C1 segment of cervical spinal cord (tissue), 14 donors: ENCODE measurements at places on chromosomes 5 and 9.

GRCh38 chr9:5563417-5563815 is 53.1 kb downstream of the PDCD1LG2 start:
- DNase-seq, result no peak

DNA sequence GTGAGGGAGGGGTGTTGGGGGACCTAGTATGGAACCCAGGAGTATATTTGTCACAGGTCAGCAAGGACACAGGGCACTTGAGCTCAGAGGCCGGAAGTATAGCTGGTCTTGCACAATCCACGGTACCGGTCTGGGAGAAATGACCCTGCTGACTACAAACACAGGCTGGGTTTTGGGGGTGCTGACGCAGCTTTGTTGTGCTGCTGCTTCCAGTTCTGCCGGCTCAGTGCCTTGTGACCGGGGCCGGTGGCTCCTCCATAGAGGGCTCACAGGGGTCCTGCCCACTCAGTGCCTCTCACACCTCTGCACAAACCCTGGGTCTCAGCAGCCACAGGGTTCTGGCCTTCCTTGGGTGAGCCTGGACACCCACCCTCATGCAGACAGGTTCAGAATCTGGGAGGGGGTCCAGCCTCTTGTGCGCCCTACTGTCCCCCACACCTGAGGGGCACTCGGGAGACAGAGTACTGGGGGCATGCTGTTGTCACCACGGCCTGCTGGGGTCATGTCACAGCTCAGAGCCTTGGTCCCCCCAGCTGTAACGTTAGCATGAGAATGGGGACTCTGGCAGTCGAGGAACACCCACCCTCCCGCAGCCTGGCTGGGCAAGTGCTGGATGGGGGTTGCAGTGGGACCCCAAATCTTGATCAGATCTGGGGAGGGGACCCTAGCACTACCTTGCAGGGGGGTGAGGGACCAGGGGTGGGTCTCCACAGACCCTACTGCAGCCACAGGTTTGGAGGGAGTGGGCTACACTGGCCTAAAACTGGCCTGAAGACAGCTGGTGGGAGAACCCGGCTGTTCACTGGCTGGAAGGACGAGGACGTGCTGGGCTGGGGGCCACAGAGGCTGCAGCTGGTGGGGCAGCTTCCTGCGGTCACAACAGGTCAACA is 17.7 kb downstream of the NINJ1 start:
- no peak for DNase-seq

DNA sequence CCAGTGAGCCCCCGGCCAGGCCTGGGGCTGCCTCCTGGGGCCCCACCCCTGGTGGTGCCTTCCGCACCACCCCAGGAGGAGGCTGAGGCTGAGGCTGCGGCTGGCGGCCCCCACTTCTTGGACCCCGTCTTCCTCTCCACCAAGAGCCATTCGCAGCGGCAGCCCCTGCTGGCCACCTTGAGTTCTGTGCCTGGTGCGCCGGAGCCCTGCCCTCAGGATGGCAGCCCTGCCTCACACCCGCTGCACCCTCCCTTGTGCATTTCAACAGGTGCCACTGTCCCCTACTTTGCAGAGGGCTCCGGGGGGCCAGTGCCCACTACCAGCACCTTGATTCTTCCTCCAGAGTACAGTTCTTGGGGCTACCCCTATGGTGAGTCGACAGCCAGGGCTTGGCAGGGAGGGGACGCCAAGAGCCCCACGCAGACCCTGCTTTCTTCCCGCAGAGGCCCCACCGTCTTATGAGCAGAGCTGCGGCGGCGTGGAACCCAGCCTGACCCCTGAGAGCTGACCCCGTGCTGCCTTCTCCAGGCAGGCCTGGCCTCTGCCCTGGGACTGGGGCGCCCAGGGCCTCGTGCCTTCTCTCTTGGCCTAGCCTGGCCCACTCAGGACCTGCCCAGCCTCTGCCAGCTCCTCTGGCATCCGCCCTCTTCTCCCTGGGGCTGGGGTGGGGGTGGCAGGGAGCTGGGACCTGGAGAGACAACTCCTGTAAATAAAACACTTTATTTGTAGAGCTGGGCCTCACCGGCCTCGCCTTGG is 4.0 kb upstream of the EHMT1 start:
- DNase-seq, result no peak

DNA sequence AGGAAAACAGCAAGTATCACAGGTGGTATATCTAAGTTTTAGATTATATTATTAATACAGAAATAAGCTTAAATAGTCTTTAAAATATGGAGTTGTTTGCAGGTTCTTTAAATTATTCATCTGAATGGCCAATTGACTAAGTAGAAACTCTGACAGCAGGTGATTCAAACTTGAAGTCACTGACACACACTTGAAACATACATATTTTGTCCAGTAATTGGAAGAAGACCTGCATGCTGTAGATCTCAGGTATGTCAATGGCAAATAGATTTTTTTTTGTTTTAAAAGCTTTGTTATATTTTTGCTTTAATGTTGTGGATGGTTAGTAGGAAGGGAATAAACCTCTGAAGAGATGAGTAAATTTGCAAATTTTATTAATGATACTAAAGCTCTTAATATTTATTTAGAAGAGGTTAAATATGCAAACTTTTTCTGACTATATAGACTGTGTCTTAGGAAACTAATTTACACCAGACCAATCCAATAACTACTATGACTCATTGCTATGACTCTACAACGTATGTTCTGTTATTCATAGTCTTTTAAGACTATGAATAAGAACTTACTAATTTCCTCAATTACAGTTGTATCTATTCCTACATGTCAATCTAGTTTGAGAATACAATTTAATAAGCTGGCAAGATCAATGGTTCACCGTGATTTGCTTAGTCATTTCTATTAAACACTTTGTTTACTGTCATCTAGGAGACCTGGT is 53.9 kb upstream of the RORB start:
- no peak for DNase-seq

- DNase-seq, result no peak
These were observed 67.0 kb upstream of the SIMC1 start for GRCh38 chr5:176171171-176171760.

GRCh38 chr5:81233080-81233634 is at the start of gene CKMT2:
CKMT2 (plus strand) TSS chr5:81233322; CDS start chr5:81251133, 17,811 bp downstream.
- DNase-seq, result no peak
